COR-L47 (cell line): ENCODE measurements at places on chromosomes 12 and 14.

DNA sequence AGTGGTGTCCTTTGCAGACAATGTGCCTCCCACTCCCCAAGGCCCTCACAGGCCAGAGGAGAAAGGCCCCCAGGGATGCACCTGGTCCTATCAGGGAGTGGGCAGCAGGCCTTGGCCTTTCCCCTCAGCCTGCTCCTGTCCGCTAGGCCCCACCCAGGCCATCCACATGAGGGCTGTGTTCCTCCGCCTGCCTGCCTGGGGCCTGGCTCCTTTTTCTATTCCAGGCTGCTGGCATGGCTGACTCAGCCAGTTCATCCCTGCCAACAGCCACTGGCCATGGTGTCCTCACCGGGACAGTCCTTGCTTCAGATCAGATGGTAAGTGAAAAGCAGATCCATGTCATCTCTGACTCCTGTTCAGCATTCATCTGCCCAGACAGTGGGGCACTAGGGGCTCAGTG, 13.4 kb downstream of the ISM2 start:
- no peak for DNase-seq

DNA sequence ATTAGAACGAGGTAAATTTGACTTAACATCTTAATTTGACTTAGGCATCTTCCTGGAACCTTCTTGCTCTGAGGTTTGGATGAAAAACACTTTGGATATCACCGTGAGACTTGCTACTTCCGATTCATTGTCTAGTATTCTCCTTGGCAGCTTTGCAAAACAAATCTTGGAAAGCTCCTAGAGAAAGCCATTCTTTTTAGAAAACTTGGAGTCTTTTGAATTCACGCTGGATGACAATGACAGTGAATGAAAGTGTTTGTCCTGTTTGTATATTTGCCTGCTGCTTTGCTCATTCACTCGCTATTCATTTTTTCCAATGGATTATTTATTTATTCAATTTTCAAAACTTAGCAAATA, 222.1 kb upstream of the HMGA2 start:
- DNase-seq = no peak

GRCh38 chr14:88137327-88137726, 132.4 kb downstream of the GPR65 start:
- no peak for DNase-seq

- no peak for DNase-seq
Measured at GRCh38 chr14:100443603-100444002, 120.5 kb downstream of the SLC25A47 start.

DNA sequence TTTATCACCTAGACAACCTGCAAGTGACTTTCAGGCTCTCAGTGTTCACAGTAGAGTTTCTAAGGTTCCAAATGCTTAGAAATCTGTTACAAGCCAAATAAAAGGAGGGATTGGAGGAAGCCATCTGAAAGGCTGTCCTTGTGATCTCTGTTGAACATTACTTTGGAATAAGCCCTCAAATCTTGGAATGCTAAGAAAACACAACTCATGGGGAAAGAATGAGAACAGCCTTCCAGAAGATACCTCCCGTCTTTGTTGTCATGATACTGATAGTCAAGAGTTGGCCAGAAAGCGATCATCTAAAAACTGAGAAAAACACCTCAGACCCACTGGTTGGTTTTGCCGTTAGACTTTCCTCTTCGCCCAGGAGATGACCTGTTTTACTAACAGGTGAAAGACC, 44.4 kb upstream of the KCNK13 start:
- DNase-seq = no peak

DNA sequence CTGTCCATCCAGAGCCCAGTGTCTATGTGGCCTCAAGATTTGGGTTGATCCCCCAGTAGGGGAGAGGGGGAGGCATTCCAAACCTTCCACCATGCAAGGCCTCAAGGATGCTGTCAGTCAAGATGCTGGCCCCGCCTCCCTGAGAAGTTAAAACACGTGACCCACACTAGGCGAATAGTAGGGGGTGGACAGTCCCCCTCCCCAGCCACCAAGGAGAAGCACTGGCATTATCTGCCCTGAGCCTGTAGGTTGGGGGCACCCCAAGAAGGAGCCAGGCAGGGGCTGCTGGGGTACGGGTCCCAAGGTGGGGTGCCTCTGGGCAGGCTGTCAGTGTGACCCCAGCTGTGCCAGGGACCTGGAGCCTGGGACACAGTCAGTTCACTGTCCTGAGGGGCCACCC, 2.3 kb downstream of the SLC25A29 start:
- DNase-seq = no peak

- DNase-seq = no peak
Measured at GRCh38 chr14:97306760-97307246, 509.6 kb downstream of the VRK1 start.

GRCh38 chr14:95619785-95620417, 66.3 kb upstream of the TCL1B start:
- no peak for DNase-seq

GRCh38 chr12:115209230-115209629, 525.3 kb upstream of the TBX3 start:
- no peak for DNase-seq

DNA sequence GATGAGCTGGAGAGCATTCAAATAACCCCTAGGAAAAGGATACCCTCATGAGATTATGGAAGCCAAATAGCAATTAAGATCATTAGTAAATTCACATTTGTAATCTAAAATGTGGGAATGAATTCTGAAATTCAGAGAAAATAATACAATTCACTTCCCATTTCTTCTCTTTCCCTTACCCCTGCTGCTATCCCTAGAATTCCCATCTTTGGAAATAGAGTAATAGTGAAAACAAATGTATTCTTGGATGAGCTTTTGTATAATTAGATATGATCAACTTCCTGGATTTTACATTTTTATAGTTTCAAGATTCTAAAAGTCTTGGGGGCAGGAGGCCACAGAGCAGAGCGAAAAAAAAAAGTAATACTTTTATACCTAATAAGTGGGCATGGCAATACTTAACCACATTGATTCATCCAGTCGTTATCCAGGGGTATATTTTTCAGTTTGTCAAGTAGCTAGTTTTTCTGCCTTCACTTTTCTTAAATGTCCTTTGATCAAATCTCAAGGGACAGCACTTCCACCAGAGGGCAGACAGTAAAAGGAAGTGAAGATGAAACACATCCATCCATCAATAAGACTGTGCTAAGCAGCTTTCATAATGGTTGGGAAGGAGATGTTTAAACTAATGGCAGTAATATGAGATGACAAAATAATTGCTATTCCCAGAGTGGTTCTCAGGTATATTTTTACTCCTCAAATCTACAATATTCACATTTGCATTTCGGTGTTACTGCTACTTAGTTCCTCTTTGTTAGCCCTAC, 401.3 kb downstream of the DIO2 start:
- peak; percentile 43 for DNase-seq

- no peak for DNase-seq
Measured at GRCh38 chr14:104246401-104247335, 108.3 kb downstream of the KIF26A start.

DNA sequence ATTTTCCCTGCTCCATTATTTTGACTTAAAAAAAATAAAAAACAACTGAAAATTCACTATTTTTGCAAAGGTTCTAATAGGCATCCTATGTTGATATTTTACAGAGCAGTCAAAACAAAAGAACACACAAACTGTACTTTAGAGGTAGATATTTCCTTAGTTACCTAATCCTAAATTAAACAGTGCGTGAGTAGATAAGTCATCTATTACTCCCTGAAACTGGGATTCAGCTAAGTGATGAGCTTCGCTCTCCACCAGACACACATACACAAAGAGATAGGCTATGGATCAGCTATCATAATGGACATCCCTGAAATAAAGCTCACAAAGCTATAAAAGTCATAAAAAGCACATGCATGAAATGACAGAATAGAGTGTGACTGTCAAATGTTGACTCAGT, 398.7 kb downstream of the SOX5 start:
- DNase-seq = no peak

DNA sequence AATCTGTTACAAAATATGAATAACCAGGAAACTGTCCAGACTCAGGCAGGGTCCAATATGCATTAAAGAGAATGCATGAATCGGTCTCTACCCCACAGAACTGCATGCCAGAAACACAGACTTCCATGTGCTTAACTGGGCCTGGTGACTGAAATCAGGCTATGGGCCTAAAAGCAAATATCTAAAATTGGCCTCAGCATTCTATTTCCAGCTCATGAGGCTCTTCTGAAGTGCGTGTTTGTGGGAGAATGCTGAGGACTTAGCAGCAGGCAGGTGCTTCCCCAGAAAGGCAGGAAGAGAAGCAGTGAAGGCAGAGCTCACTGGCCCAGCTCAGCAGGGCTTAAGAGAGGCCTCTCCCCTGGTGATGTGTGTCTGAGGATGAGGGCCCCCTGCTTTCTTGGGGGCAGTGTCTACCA, 48.5 kb downstream of the ADGRD1 start:
- DNase-seq = no peak

GRCh38 chr12:104756901-104757300, 201.2 kb downstream of the SLC41A2 start:
- DNase-seq = no peak

GRCh38 chr12:26196421-26196716, 996 bp downstream of the SSPN start:
- no peak for DNase-seq

GRCh38 chr12:26402648-26403047, 207.3 kb downstream of the SSPN start:
- no peak for DNase-seq

DNA sequence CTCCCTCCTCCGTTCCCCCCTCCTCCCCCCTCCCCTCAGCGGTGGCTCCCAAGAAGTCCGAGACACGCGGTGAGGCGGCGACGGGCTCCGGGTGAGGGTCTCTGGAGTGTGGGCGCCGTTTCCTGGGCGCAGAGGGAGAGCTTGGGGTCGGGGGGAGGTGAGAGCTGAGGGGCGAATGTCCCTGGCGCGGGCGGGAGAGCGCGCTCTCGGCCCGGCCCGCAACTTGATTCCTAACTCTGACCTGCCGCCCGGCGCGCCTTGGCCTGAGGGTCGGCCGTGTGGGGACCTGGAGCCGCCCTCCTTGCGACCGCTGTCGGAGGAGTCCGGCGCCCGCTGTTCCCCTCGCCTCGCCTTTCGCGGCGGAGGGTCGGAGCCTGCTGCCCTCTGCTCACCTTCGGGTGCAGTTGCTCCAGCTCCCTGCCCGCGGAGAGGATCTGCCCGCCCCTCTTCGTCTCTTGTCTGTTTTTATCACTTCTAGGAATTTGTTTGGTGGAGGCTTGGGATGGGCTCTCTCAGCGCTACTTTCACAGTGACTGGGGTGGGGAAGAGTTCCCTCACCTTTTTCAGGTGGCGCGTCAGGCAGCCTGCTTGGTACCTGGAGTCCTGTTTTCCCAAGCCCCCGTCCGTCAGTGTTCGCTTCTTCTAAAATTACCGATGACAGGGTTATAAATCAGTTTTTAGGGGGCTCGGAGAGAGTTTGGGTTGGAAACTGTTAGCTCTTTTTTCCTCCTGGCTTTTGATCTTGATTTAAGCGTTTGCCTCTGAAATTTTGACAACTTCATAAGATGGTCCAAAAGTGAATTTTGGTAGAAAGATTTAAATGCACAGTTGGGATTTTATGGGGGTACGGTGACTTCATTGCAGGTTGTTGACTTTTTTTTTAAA, 495 bp downstream of the ADIPOR2 start:
- no peak for DNase-seq

- peak; percentile 7 for DNase-seq
Measured at GRCh38 chr14:32049361-32050088, 27.6 kb upstream of the ARHGAP5 start.

DNA sequence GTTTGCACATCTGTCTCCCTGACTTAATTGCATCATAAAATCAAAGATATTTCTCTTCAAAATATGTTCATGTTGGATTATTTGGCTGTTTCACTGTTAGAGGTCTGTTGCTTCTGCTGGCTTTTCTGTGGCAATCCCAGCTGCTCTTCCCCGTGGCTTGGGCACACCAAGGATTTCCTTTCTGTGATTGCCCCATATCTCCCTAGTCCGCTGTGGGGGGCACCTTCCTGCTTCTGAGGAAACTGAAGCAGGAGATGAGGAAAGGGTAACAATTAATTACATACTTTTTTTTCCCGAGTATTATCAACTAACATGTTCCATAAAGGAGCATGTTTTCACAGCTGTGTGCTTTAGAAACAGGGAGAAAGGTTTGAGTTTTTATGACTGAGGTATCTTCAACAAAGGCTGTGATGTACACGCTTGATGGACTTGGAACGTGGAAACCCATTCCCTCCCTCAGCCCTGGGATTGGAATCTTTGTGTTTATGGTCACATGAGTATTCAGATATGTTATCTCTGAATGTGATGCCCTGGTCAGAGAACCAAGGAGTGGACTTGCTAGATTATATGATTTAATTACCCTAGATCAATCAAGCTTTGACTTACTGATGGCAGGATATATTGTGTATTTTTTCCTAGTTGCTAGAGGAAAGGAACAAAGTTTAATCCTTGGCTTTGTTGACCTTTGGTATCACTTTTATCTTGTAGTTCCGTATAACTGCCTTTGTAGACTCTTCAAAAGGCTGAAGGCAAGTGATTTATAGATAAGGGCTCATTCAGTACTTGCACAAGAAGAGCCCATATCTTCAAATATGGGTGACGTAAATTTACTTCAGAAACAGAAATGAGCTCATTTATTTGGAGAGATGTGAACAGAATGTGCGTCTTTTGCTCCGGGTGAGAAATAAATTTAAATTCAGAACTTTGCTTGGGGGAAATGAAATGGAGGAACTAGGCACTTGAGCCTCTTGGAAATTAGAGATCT, 46.7 kb downstream of the BORCS5 start:
- no peak for DNase-seq

DNA sequence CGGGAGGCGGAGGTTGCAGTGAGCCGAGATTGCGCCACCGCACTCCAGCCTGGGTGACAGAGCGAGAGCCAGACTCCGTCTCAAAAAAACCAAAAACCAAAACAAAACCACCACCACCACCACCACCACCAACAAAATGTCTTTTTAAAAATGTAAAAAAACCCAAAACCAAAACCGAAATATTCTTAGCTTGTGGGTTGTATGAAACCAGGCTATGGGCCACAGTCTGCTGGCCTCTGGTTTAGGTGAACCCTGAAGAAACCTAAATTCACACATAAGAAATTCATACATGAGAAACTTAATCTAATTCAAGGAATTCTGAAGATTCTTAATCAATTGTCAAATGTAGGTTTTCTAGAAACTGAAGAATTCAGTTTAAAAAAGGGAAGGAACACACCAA, 37.6 kb downstream of the INSM2 start:
- DNase-seq = no peak
